ENCODE measurements at places on chromosomes 16 and 17.

DNA sequence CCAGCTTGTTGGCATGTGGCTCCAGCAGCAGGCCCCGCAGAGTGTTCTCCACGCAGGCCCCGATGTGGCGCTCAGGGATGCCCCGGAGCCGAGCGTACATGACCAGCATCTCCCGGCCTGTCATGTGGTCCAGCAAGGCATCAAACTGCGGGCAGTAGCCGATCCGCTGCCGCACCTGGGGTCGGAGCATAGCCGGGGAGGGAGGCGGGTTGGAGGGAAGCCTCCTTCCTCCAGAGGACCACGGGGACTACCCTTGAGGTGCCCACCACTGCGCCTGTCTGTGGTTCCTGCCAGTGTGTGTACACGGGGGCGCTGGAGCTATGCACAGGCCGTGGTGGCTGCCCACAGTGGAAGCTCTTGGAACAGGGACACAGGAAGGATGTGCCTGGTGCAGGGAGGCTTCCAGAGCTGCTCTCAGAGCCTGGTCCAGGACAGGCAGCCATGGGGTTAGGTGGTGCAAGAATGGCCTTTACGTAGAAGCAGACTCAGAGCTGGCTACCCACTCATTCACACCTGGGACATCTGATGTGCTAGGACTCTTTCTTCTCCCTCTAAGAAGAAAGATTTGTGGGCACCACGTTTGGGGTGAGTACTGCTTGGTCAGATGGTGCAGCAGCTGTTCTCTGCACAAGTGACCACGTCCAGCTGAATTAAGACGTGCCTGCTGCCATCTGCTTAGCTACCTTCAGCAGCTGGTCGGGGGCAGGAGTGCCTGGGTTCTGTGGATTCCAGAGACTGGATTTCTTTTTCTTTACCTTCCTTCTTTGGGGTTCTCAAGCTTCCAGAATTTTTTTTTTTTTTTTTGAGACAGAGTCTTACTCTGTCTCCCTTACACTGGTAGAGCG, 11.3 kb upstream of the RNPS1 start:
- DNase-seq = no peak

DNA sequence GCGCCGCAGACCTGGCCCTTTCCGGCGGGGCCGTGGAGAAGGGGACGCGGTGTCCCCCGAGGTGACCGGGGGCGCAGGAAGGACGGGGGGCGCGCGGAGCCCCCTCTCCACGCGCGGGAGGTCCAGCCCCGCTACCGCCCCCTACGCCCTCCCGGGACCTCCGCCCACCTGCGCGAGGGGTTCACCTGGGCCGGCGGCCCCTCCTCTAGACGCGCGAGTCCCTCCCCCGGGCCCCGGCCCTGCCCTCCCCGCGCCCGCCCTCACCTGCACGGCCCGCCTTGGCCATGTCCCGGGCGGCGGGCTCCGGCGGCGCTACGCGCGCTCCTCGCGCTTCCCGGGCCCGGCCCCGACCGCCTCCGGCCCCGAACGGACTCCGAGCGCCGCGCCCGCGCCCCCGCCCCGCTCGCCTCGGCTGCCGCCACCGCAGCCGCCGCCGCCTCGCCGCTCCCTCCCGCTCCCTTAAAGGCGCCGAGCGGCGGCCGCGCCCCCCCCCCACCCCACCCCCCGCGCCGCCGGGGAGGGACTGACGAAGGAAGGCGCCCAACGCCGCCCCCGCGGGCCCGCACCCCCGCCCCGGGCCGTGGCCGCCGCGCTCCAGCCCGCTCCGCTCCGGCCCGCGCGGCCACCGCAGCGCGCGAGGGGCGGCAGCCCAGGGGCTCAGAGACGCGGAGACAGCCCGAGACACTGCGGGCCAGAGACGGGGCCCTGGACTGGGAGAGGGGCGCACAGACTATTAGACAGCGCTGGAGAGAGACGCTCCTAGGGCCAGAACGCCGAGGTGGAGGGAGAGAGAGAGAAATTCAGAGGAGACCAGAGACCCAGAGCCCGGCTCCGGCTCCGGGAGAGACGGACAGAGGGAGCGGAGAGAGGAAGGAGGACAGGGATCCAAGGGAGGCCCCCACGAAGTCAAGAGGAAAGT, at the start of gene PITPNM3:
TSS of gene PITPNM3 (minus strand) at position 435 of the 919 bp plus-strand sequence. CDS start at position 286, 149 bp downstream.
- no peak for DNase-seq

DNA sequence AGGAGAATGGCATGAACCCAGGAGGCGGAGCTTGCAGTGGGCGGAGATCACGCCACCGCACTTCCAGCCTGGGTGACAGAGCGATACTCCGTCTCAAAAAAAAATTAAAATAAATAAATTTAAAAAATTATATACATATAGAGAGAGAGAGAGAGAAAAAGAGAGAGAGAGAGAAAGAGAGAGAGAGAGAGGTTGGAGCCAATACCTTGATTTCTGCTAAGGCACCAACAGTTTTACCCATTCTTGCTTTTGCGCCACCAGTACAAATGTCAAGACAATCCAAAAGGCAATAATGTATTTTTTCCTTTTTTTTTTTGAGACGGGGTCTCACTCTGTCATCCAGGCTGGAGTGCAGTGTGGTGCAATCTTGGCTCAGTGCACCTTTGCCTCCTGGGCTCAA, 17.2 kb downstream of the BRIP1 start:
- DNase-seq = no peak

- no peak for DNase-seq
These were observed 11.9 kb downstream of the FZD2 start for GRCh38 chr17:44568945-44569858.

- DNase-seq = no peak
These were observed 6.8 kb downstream of the MYO1C start for GRCh38 chr17:1485423-1486376.

DNA sequence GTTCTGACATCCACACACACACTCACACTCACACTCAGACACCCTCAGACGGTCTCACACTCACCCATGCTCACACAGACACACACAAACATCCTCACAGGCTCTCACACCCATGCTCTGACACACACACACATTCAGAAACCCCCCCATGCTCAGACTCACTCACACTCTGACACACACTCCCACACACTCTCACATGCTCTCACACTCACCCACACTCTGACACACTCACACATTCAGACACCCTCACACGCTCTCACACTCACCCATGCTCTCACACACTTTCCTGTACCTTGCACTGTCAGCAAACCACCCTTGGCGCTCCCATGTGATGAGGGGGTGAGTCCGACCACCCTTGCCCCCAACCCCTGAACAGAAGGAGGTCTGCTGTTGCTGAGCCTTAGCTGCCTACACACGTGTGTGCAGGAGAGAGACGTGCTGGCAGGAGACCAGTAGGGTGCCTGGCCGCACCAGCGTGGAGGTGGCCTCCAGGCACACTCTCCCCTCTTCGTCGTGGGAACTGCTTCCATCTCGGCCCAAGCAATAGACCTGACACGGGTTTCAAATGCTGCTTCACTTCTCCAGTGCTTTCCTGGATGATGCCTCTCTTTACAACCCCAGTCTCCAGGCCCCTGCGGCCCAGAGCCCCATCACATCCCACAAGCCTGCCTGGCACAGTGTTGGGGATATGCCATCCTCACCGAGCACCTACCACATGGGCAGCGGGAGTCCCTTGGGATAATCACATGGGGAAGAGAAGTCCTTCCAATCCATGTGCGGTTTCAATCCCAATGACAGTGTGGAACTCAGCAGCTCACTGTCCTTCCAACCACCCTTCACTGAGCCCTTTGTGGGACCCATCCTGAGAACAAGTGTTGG, 267.8 kb upstream of the FOXF1 start:
- DNase-seq = no peak

GRCh38 chr17:82754297-82755208, 2.7 kb downstream of the TBCD start:
- DNase-seq = no peak

GRCh38 chr16:2090777-2091546, 43.2 kb downstream of the TSC2 start:
- DNase-seq = no peak

GRCh38 chr17:35596072-35596471, 8.9 kb downstream of the AP2B1 start:
- no peak for DNase-seq

DNA sequence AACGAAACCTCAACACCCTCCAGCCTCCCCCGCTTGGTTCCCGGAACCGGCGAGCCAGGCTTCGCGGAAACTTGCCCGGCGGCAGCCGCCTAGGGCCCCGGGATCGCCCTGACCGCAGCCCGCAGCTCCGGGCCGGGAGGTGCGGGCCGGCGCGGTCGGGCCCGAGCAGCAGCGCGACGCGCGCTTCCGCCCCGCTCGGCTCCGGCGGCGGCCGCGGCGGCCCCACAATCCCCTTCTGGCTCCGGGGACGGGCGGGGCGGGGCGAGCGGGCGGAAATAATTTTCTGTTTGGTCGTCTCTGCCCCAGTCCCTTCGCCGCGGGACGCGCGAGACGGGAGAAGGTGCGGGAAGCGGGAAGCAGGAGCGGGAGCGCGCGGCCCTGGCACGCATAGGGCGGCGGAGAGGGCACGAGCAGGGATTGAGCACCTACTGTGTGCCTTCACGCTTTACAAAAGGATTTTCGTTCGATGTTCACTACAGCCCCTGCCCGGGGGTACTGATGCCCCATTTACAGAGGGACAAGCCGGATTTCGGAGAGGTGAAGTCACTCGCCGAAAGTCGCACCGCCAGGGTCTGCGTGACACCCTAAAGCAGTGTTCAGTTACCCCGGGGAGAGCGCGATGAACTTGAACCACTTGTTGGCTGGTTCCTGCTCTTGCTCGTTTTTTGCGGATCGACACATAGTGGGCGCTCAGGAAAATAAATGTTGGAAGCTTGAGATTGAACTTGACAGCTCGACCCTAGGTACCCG, 2.7 kb upstream of the MLLT6 start:
- peak; percentile 57 for DNase-seq

DNA sequence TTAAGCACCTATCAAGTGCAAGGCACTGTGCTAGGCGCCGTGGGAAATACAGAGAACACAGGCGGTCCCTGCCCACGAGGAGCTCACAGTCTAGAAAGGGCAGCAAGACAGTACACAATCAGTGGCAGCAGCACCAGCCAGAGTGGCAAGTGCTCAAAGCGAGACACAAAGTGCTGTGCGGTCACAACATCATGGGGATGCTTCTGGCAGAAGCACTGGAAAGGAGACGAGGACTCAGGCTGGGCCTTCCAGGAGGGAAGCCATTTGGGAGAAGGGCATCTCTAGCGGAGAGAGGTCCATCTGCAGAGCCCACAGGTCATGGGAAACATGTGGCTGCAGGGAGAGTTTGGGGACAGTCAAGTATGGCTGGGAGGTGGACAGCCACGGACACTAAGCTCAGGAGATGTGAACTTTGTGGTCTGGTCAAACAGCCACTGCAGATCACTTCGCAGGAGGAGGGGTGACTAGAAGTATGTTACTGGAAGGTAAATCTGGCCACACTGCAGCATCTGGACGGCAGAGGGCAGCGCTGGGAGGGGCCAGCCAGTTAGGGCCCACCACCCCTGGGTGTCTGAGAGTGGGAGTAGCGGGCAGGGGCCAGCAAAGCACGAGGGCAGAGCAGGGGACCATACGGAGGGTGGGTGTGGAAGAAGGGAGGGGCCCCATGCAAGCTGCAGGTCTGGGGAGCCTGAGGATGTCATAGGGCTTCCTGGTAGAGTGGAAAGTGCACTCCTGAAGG, 71.1 kb downstream of the N4BP1 start:
- DNase-seq = no peak

DNA sequence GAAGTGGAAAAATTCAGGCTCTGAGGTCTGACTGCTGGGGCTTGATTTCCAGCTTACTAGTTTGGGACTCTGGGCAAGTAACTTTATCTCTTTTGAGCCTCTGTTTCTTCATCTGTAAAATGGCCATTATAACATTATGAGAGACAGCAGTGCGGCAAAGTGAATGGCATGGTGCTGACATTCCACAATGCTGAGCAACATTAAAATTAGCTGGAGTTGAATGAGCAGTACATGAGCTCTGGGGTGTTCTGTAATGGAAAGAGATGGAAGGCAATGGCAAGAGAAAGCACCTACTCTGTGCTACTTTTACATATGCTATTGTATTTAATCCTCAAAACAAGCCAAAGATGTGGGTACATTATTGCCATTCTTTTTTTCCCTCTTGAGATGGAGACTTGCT, 535.7 kb upstream of the CDH11 start:
- no peak for DNase-seq

Data from GF-D8 (cell line).